HFF-Myc (cell line): ENCODE measurements at places on chromosomes 3 and 15.

- DNase-seq = no peak
Observed at GRCh38 chr3:197027896-197028727, 1.5 kb downstream of the MELTF start.

DNA sequence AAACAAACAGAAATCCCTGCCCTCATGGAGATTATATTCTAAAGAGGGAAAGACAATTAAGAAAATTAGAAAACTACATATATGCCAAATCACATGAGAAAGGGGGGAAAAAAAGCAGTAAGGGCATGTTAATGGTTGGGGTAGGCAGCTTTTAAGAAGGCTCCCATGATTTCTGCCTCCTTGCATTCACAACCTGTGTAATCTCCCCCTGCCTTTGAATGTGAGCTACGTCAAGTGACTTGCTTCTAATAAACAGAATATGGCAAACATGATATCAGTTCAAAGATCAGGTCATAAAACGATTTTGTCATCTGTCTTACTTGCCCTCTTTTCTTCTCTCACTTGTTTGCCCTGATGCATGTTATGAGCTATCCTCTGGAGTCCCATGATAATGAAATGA is 673.6 kb upstream of the ADAMTS9 start:
- DNase-seq = no peak

- DNase-seq = no peak
Observed at GRCh38 chr3:194277104-194277785, 73.9 kb downstream of the CPN2 start.

GRCh38 chr3:189340680-189341460 is 169.1 kb downstream of the TPRG1 start:
- DNase-seq = no peak
